Naive thymus-derived CD8-positive, alpha-beta T cell (primary cell): ENCODE measurements at places on chromosomes 5 and 9. TPM values are rescaled to one million over a fixed set of nuclear protein-coding genes. Genes with fewer than 3 reads are reported as not detected.
A peak's percentile ranks its signal among the peaks of the same experiment; 100 is the strongest.

DNA sequence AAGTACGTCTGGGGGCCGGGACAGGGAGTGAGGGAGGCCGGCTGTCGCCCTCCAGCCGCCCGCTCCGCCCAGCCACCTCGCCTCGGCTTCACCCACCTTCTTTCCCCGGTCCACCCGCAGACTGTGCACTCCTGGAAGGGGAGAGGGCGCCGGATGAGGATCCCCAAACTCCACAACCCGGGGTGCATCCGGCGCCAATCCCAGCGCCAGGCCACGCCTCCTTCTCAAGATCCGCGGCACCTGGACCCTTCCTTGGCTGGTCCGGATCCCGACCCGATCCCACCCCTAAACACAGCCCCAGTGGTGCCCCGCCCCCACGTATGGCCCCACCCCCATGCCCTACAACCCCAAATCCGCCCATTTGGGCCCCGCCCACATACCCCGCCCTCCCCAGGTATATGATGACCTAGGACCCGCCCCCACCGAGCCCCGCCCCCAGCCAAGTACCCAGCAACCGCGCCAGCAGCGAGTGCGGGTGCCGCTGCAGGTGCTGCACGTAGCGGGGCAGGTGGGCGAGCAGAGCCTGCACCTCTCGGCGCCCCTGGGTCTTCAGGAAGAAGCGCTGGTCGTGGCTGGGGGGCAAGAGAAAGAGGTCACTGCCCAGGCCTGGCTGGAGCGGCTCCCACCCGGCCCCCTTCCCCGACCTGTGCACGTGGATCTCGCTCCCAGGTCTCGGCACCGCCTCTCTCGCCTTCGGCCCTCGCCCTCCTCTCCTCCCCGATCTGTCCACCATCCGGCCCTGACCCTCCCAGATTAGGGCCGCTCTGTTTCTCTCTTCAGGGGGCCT lies 3.2 kb downstream of the PIP5KL1 start:
- H3K4me3 ChIP-seq, result peak overlapping the region; percentile 83
- DNase-seq, result peak; percentile 68
- peaks cover 23% of the 10 kb centered on the region for H3K4me1 ChIP-seq
- no peaks in the 10 kb centered on the region for H3K36me3 ChIP-seq
- peaks cover 6% of the 10 kb centered on the region for H3K27me3 ChIP-seq
- no peak overlapping the region for H3K27ac ChIP-seq

DNA sequence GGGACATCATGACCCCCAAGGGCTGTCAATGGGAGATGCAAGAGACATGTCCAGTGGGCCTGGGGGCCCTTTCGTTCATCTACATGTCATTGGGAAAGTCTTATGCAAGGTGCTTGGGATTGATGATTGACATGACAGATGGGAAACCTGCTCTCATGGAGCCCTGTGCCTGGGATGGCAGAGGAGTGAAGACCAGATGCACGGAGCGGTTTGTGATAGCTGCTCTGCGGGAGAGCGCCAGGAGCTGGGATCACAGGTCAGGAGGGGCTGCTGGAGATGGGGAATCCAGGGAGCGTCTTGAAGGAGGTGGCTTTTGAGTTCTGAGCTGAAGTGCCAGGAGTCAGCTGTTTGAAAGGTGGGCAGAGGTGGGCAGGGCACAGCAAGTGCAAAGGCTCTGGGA lies 104.3 kb downstream of the FGF18 start:
- H3K4me1 ChIP-seq, result no peaks in the 10 kb centered on the region
- no peaks in the 10 kb centered on the region for H3K36me3 ChIP-seq
- peaks cover 8% of the 10 kb centered on the region for H3K27me3 ChIP-seq
- no peak overlapping the region for H3K27ac ChIP-seq

DNA sequence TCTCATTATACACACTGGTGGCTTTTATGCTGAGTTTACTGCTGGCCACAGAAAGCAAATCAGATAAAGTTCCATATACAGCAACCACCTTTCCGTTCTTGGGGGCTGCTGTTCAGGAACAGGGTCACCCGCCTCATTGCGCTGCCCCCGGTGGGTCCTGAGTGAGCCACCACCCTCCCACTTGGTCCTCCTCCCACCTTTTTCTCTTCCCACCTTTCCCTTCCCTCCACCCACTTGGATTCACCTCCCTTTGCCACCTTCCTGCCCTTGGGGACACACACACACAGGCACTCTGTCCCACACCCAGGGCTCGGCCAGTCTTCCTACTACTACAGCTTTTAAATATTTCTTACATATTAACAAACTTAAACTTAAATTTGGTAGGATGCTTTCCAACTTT lies 127.6 kb downstream of the WDR70 start:
- no peak overlapping the region for H3K4me3 ChIP-seq
- H3K27me3 ChIP-seq, result no peaks in the 10 kb centered on the region
- no peak for DNase-seq
- H3K36me3 ChIP-seq, result peaks cover 57% of the 10 kb centered on the region
- H3K4me1 ChIP-seq, result peaks cover 5% of the 10 kb centered on the region

DNA sequence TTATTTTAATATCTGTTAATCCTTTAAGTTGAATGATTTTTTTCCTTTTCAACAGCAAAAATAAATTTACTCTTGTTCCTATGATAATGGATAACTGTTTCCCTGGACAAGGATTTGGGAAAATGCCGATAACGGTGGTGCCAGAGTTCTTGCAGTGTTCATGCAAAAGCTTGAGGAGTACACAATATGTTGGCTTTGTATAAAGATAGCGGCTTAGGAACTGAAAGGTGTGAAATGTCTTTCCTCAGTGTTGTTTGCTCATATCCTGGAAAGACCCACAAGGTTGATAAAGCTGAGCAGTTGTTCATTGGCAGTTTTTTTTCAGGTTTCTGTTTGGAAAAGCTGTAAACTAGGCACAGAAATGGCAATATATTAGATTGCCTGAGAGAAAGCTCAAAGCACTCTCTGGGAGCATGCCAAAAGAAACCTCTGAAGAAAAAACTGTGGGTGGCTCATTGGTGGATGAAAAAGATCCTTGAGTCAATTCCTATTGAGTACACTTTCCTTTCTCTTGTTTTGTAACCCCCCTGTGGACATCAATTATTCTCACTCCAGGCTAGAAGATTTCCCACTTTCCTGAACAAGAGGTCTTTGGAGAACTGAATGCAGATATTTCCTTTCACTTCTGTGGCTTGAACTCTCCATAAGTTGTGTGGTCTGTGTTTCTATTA lies 117.2 kb upstream of the RGMB start:
- peaks cover 8% of the 10 kb centered on the region for H3K27me3 ChIP-seq
- no peak for DNase-seq
- H3K4me1 ChIP-seq, result no peaks in the 10 kb centered on the region
- H3K4me3 ChIP-seq, result no peak overlapping the region
- H3K36me3 ChIP-seq, result no peaks in the 10 kb centered on the region

GRCh38 chr5:83554686-83555085 lies 83.1 kb downstream of the VCAN start:
- no peak overlapping the region for H3K27ac ChIP-seq
- DNase-seq, result no peak
- H3K4me1 ChIP-seq, result no peaks in the 10 kb centered on the region
- no peaks in the 10 kb centered on the region for H3K27me3 ChIP-seq

DNA sequence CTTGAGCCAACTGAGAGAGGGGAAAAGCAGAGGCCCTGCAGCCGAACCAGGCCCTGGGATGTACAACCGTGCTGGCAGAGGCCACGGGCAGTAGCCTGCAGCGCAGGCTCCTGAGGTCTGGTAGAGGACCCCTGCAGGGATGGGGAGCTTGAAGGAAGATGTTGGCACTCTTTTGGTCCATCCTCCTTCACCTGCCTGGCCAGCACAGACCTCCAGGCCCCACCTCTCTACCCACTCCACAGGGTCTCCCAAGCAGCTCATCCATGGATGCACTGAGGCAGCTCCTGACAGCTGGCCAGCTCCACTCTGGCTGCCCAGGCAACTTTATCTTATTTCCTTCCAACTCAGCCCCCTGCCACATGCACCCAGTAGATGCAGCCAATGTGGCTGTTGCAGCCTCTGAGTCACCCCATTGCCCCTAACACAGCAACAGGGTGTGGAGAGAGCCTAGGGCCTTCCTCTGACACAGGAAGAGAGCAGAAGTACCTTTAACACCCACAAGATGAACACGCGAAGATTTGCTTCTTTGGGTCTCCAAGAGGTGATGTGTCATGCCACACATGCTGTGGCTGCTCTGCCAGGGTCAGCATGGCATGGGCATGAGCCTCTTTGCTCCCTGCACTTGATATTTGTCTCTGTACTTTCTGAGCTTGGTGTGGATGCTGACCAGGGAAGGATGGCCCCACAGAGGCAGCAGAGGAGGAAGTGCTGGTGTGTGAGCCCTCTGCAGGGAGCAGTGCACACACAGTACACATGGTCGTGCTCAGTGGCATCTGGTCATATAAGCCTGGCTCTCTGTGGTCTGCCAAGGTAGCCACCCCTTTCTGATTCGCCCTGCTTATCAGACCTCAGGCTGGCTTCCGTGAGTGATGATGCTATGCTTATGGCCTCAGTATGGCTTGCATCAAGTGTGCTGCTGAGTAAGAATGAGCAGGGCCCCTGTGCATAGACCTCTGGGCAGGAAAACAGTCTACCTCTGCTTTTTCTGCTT lies 117.2 kb downstream of the NRG2 start:
- peaks cover 2% of the 10 kb centered on the region for H3K4me1 ChIP-seq
- DNase-seq, result no peak
- no peaks in the 10 kb centered on the region for H3K36me3 ChIP-seq

DNA sequence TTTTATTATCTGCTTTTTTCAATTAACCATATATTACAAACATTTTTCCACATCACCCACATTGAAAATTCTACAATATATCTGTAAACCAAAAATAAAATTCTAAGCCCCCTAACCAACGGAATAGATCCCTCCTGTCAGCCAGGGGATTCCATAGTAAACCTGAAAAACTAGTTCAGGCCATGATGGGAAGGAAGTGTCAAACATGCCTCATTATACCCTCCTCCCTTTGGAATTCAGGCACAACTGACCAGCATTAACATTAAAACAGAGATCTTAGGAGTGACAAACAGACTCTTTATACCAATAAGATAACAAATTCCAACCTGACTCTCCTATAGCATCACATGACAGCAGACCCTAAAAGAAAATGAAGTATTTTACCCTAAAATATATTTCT lies 113.7 kb upstream of the DMRT1 start:
- no peak for DNase-seq
- H3K27ac ChIP-seq, result no peak overlapping the region

GRCh38 chr5:178227138-178227659 lies 5.4 kb downstream of the PHYKPL start:
- H3K36me3 ChIP-seq, result peaks cover 64% of the 10 kb centered on the region
- no peaks in the 10 kb centered on the region for H3K27me3 ChIP-seq
- peaks cover 45% of the 10 kb centered on the region for H3K4me1 ChIP-seq
- H3K27ac ChIP-seq, result peak overlapping the region; percentile 41

GRCh38 chr9:133103183-133103986 lies 17.7 kb downstream of the RALGDS start:
- no peaks in the 10 kb centered on the region for H3K4me1 ChIP-seq
- no peaks in the 10 kb centered on the region for H3K36me3 ChIP-seq
- no peaks in the 10 kb centered on the region for H3K27me3 ChIP-seq

GRCh38 chr5:132265336-132266030 lies 8.0 kb downstream of the PDLIM4 start:
- no peaks in the 10 kb centered on the region for H3K27me3 ChIP-seq
- H3K4me1 ChIP-seq, result peaks cover 7% of the 10 kb centered on the region
- DNase-seq, result no peak

DNA sequence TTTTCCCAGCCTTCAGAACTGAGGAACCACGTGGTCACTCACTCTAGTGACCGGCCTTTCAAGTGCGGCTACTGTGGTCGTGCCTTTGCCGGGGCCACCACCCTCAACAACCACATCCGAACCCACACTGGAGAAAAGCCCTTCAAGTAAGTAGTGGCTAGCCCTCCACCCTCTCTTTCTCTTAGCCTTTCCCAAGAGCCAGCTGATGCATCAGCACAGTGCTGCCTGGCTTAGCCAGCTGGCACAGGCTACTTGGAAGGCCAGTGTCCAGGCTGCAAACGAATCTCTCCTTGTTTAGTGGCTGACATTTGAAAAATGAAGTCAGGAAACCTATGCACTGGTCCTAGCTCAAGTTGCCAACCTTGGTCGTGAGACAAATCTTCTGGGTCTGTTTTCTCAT lies 91.1 kb downstream of the PRDM6 start:
- no peaks in the 10 kb centered on the region for H3K36me3 ChIP-seq
- no peak overlapping the region for H3K4me3 ChIP-seq
- H3K27ac ChIP-seq, result no peak overlapping the region
- no peaks in the 10 kb centered on the region for H3K4me1 ChIP-seq

DNA sequence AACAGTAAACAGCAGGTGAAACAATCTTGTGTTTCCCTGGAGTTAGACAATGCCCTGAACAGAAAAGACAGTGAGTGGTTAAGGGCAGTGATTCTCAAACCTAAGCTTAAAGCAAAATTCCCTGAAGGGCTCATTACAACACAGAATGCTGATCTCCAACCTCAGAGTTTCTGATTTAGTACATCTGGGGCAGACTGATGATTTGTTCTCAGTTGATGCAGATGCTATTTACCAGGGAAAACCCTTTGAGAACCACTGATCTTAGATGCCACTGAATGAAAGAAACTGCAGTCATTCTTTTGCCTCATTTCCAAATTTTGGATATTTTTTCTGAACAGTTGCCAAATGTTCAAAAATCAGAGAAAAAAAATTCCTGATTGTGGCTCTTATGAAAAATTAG lies 18.7 kb upstream of the ADAM19 start:
- H3K36me3 ChIP-seq, result peaks cover 7% of the 10 kb centered on the region
- no peak for DNase-seq
- peaks cover 73% of the 10 kb centered on the region for H3K4me1 ChIP-seq
- H3K4me3 ChIP-seq, result no peak overlapping the region

- H3K27ac ChIP-seq, result no peak overlapping the region
- no peak overlapping the region for H3K4me3 ChIP-seq
- H3K36me3 ChIP-seq, result no peaks in the 10 kb centered on the region
- no peak for DNase-seq
- H3K27me3 ChIP-seq, result no peaks in the 10 kb centered on the region
- peaks cover 7% of the 10 kb centered on the region for H3K4me1 ChIP-seq
Observed at GRCh38 chr9:136614372-136614922, 48.3 kb upstream of the EGFL7 start.

Gene OLFM1
- total RNA-seq, result not detected

Gene RLN2
- total RNA-seq, result 3.7 TPM

Gene NMUR2
- total RNA-seq, result not detected

Gene GAPT
- total RNA-seq, result 1.4 TPM

Gene COQ4
- total RNA-seq, result 46.5 TPM
